ENCODE measurements at places on chromosomes 7 and 10. TPM values are rescaled to one million over a fixed set of nuclear protein-coding genes. Genes with fewer than 3 reads are reported as not detected.

- DNase-seq, result no peak
Observed at GRCh38 chr10:133456041-133456951, 2.6 kb downstream of the SCART1 start.

- DNase-seq, result no peak
Observed at GRCh38 chr10:110696436-110696835, 52.3 kb downstream of the RBM20 start.

DNA sequence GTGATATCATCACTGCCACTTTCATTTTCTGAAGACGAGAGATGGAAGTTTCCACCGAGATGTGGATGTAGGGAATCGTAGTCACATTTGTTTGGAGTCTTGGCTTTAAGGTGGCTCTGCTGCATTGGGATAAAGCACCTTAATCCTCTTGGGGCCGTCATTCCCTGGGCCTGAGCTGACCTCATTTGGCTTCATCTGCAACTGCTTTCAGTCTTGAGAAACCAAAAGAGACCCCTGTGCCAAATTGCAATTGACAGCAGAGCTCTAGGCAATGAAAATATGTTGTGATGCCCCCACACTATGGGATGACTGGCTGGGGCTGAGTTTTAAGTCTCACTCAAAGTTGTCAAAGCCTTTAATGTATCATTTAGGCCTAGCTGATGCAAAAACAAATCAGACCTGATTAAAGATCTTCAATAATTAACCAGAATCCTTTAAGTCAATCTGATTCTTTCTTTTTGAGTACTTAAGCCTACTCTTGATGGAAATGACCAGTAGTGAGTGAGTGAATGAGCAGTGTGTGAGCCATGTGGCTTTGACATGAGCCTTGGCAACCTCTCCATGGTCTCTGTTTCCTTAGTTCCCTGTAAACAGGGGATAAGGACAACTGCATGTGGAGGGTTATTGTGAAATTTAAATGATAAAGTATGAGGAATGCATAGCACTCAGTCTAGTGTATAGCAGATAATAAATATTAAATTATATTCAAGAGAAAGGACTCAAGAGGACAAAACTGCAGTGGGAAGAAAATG is 155.0 kb downstream of the BMPER start:
- DNase-seq, result no peak

DNA sequence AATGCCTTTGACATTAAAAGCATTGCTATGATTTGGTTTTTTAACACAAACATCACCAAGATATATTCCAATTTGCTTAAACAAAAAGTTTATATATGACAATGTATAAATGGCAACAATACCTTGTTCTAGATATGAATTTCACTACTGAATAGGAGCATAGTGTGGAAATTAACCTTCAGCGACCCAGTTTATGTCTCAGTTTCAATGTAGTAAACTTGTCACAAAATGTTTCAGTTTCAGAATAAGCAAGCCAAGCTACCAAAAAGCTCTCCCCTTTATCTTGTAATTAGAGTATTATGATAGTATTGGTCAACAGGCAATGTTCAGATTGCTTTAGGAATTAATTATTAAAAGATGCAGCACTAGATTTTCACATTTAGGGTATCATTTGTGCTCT is 99.6 kb upstream of the PCDH15 start:
- no peak for DNase-seq

VWDE gene
- 3.1 TPM for polyA plus RNA-seq

LIPN gene
- polyA plus RNA-seq, result not detected

- DNase-seq, result no peak
Observed at GRCh38 chr7:30479202-30480120, 877 bp upstream of the NOD1 start.

DNA sequence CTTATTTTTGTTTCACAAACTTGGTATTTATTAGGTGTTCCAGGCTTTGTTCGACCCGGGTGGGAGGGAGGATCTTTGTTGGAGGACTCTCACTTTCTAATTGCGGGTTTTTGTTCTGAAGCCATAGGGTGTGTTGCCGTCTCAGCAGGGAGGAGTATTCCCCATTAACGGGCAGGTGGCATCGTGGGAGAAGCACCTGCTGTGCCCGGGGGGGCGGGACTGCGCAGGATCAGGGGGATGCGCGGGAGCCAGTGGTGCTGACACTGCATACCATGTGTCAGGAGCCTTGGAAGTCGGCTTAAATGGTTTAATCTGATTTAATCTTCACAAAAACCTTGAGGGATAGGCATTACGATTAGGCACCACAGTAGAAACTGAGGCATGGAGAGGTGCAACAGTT is 113.0 kb downstream of the MGMT start:
- DNase-seq, result no peak

- no peak for DNase-seq
Observed at GRCh38 chr7:152865011-152865410, 105.5 kb downstream of the ACTR3B start.

CTAGE15 gene
- polyA plus RNA-seq, result 0.74 TPM

FRMPD2 gene
- 0.72 TPM for polyA plus RNA-seq

ZSWIM8 gene
- polyA plus RNA-seq, result 91.1 TPM

GRCh38 chr10:3068968-3069737 is 1.8 kb downstream of the PFKP start:
- no peak for DNase-seq

GRCh38 chr7:150313367-150313809 is 9.8 kb upstream of the LRRC61 start:
- no peak for DNase-seq

DNA sequence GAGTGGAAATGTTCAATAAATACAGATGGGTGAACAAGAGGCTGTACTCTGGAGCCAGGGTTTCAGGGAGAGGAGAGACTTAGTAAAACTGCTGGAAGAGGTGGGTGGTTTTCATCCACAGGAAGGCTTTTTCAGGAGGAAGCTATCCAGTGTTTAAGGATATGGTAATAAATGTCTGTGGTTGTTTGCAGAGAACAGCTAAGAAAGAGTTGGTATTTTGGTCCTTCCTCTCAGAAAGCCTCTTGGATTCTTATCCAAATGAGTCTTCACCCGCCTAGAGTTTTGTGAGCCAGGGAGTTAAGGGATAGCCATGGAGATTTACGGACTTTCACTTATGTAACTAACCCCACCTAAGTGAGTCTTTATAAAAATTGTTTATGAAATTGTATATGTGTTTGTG is 95.7 kb downstream of the GNAI1 start:
- no peak for DNase-seq

DNA sequence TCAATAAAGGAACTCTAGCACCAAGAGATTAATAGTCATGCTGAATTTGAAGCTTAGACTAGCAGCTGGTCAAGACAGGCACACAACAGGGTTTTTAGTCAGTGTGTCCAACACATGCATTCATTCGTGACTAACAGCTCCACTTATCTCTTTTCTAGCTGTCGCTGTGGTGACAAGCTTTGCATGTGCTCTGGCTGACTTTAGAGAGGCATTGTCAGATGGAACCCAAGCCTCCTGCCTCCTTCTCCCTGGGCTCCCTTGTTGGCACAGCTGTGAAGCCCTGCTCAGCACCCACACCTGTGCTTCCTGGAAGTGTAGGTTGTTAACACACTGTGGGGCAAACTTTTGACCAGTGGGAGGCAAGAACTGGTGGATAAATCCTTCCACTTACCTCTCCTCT is 9.8 kb upstream of the AGK start:
- no peak for DNase-seq

- DNase-seq, result no peak
Observed at GRCh38 chr10:122655524-122656307, 43.9 kb downstream of the C10orf120 start.

PRKCQ gene
- polyA plus RNA-seq, result 18.1 TPM

All from right renal cortex interstitium (tissue), 3 donors.